ENCODE measurements at places on chromosomes 12 and 14. TPM values are rescaled to one million over a fixed set of nuclear protein-coding genes. Genes with fewer than 3 reads are reported as not detected.

The WBP11 gene
- total RNA-seq: 184 TPM

GRCh38 chr14:89042021-89042420 is 217.6 kb downstream of the TTC8 start:
- DNase-seq: no peak

The RPL10L gene
- not detected for total RNA-seq

The ADAMTS20 gene
- not detected for total RNA-seq

- no peak for DNase-seq
Observed at GRCh38 chr12:28172434-28173030, 17.7 kb upstream of the CCDC91 start.

DNA sequence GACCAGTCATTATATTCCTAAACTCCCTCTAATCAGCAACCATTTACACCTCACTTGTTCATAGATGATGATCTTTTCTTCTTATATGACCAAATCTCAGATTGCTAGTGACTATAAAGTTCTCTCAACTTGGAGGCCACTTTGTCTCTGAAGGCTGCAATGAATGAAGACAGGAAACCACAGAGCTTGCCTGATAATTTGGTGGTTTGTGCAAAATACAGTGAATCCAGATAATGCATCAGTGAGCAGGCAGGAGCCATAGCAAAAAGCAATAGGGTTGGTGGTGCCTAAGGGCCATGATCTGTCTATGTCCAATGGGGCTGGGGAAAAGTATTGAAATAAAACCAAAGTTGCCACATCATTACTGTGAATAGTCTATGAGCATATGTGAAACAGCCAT is 123.8 kb upstream of the LRFN5 start:
- DNase-seq: no peak

DNA sequence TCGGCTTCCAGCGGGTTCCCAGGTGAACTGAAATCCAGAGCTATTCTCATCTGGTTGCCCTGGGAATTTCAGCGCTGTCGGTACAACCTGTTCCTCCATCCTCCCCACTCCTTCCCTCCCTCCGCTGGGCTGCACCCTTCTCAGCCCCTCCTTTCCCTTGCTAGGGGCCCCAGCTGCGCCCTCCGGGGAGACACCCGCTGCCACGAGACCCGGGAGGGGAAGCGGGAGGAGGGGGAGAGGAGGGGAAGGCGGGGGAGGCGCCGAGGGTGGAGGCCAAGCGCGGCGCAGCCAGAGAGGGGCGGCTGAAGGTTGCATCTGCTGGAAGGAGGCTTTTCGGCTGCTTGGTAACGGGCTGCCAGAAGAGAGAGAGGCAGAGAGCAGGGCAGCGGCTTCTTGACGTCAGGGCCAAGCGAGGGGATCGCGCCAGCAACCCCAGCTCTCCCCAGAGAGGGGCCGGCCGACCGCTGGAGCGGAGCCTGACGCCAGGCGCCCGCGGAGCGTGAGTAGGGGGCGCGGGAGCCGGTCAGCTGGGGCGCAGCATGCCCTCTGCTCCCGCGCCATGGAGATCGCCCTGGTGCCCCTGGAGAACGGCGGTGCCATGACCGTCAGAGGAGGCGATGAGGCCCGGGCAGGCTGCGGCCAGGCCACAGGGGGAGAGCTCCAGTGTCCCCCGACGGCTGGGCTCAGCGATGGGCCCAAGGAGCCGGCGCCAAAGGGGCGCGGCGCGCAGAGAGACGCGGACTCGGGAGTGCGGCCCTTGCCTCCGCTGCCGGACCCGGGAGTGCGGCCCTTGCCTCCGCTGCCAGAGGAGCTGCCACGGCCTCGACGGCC is at the start of gene KCNA5:
KCNA5 (plus strand) TSS at position 291 of the 831 bp plus-strand sequence; CDS start at position 560, 269 bp downstream.
- no peak for DNase-seq

DNA sequence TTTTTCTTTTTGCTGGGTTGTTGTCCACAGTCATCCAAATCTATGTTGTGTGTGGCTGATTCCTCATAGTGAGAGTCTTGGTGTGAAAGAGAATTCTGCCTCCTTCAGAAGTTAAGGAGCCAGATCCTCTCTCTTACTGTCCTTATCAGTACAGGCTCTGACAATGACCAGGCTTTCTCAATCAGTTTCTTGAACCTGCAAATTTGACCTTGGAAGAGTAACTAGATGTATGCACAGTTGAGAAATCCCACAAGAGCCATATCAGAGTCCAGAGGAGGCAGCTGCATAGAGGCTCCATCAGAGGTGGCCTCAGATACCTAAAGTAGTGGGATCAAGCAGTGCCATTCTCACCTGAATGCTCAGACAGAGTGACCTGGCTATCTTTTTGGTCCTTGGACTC is 5.5 kb upstream of the GALC start:
- DNase-seq: no peak

DNA sequence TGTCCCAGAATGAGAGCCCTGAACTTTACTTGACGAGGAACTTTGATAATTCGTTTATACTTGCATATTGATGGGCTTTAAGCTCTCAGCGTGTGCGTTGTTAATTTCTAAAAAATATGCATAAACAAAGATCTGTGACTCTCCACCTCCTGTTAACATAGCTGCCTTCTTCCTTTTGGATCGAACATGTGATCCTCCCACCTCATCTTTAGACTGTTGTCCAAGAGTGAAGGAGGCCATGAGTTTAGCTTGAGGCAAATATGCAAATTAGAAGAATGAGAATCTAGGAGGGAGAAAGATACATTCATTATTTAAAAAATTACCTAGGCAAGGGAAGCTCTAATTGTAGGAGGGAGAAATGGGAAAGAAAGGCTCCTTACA is 617 bp downstream of the TTC8 start:
- no peak for DNase-seq

DNA sequence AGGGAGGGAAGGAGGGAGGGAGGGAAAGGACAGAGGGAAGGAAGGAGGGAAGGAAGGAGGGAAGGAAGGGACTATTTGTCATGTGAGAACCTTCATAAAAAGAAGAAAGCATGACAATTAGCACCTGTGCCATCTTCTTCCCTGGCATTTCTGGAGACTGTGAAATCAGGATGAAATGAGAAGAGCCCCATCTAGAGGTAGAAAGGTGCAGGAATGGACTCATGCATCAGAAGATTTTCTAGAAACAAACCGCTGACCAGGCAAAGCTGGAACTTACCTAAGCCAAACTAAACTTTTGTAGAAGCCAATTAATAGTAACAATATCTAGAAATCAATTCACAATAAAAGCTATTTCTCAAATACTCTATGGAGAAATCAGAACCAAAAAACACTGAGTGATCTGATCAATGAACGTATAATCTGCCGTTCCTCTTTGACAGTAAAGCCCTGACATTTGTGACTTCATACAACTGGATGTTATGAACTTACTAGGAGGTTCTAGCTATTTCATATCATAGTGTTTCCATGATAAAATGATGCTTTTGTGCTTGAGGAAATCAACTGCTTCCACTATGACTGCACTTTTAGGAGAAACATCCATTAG is 24.4 kb upstream of the CRACR2A start:
- DNase-seq: peak; percentile 59

The LALBA gene
- not detected for total RNA-seq

DNA sequence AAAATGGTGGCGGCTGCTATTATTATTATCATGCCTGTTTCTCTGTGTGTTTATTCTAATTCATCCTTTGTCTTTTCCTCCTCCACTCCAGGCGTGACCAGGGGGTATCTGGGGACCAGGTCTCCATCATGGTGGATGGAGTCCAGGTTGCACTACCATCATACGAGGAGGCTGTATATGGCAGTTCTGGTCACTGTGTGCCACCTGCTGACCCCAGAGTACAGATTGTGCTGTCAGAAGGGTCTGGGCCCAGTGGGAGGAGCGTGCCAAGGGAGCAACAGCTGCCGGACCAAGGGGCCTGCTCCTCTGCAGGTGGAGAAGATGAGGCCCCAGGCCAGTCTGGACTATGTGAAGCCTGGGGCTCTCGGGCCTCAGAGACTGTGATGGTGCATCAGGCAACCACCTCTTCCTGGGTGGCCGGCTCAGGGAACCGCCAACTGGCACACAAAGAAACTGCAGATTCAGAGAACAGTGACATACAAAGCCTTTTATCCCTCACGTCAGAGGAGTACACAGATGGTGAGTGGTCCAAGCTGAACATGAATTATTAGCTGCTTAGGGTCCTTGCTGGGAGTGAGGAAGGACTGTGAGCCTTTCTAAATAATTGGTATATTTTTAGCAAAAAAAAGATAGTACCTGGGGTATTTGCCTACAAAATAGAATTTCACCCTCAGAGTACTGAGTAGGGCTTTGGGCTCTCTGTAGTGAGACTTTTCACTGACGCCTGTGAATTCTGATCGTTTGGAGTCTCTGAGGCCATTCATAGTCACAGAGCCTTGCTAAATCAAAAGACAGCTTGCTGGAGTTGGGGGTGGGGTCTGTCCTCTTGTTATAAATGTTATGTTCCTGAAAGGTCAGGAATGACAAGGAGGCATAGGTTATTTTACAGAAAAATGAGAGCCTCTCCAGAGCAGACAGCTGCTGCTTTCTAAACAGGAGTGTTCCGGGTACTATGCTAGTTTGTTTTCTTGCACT is 58.1 kb upstream of the SRSF5 start:
- DNase-seq: peak; percentile 49

DNA sequence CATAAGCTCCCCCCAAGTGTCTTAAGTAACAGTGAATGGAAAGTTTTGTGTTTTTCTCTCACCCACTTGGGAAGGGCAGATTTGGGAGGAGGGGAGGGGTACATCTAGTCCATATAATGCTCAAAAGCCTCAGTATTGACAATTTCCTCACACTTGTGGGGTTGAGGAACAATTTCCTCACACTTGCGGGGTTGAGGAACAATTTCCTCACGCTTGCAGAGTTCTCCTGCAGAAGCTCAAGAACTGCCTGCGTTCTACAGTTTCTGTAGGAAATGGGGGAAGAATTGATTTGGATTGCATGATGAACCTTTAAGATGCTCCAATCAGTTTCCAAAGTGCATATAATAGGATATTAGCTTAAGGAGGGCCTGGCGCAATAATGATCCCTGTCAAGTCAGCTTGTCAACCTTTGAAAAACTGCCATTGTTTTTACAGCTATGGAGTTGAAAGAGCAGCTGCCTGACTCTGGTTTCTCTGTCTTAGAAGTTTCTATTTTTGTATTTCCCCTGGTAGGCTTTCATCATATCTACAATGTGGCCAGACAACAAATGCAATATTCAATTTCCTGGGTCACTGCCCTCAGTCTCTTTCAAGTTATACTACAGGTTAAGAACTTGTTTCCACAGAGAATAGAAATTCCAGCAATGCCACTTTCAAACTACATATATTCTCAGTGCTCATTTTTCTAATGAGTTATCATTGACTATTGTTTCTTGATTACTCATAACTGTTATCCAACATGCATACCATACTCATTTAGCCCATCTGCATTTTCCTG is 66.5 kb downstream of the PLEKHG7 start:
- no peak for DNase-seq

GRCh38 chr12:102961466-102961855 is 4.0 kb downstream of the ASCL1 start:
- no peak for DNase-seq

DNA sequence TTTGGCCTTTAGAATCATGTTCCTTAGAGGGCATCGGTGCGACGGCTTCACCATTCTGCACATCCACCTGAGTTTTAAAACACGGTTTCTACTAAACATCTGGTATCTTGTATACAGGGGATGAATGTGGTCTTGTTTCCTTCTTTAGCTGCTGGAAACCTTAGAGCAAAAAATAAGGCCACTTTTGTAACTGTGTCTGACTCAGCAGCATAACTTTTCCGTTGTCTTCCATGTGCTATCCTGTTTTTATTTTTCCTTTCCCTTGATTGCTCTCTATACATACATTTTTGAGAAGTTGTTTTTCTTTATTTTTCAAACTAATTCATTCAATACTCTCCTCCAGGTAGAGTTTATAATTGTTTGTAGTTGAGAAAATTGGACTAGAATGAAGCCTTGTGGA is 108.8 kb upstream of the PCED1B start:
- no peak for DNase-seq

DNA sequence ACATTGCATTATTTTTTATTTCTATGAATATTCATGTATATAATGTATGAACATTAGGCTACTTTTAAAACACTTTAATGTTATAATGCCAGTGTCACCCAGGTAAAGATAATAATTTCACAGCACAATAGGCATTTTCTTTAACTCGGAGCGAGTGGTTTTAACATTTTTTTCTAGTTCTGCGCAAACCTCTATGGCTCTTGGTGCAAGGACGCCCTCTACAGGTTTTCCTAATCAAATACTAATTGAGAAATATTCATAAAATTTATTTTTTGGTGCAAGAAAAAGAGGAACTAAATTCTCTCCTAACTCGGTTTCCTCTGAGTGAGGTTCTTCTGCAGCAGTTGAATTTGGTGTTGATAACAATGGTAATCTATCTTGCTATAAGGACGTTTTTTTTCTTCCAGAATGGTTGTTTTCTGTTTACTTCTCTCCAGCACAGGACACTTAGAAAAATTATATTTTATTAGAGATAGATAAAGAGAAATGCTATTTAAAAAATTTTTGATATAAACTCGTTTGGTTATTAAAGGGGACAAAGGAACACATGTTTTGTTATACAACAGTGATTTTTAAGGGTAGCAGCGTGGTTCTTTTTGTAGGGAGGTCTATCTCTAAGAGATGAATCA is 2.4 kb upstream of the WIF1 start:
- DNase-seq: no peak

The STAB2 gene
- total RNA-seq: 0.25 TPM

The ASPG gene
- total RNA-seq: not detected

GRCh38 chr12:132622437-132623071 is 4.0 kb downstream of the P2RX2 start:
- peak; percentile 48 for DNase-seq

DNA sequence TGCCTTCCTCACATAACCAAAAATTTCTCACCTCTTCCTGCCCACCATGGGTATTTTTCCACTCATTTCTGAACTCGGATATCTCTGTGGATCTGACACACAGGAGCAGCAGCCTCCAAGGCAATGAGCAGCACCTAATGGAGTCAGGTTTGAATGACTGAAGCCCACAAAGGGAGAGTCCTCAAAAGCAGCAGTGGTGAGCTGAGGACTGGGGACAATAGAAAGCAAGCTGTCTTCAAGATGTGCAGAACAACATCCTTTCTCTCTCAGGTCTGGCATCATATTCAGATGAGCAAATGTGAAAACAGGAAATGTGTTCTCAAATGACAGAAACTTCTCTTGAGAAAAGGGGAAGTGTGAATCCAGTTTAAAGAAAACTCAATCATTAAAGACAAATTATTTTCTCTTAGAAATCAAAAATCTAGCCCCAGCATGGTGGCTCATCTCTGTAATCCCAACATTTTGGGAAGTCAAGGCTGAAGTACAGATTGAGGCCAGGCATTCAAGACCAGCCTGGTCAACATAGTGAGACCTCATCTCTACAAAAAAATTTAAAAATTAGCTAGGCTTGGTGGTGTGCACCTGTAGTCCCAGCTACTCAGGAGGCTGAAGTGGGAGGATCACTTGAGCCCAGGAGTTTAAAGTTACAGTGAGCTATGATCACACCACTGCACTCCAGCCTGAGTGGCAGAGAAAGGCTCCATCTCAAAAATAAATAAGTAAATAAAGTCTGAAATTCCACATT is 54.2 kb downstream of the C12orf42 start:
- DNase-seq: no peak

The CCDC38 gene
- not detected for total RNA-seq

DNA sequence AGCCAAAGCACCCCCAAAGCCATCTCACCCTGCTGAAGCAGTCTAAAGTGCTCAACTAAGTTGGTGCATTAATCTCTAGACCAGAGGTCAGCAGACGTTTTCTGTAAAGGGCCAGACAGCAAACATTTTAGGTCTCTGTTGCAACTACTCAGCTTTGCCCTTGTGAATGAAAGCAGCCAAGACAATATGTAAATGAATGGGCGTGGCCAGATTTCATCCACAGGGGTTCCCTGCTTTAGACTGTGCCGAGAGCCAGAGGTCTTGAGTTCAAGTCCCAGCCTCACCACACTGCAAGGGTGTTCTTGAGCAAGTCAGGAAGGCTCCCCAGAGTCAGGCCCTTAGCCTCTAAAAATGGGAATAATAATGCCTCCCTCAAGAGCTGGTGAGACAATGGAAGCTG is 166.2 kb downstream of the CHST11 start:
- DNase-seq: no peak
